Upper lobe of left lung (tissue), 6 donors: ENCODE measurements at places on chromosomes 5 and 9.

DNA sequence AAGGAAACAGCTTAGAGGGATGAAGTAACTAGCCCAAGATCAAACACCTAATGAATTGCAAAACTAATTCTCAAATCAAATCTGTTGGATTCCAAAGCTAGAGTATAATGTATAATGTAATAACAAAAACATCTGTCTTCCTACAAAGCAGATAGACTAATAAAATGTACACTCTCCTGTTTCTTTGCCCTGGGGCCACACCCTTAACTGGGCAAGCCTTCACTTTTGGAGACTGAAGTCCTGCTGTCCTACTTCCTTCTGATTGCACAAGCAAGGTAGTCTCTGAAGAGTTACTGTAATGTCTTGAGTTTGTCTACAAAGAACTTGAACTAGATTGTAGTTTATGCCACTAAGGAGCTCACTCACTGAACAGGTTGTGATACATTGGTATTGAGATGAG lies 2.5 kb downstream of the TTC1 start:
- peaks cover 30% of the 10 kb centered on the region for H3K4me1 ChIP-seq
- H3K36me3 ChIP-seq: peaks cover 5% of the 10 kb centered on the region
- no peak for DNase-seq

GRCh38 chr5:157286761-157287211 lies 20.9 kb downstream of the CYFIP2 start:
- H3K36me3 ChIP-seq: no peaks in the 10 kb centered on the region
- peak; percentile 43 for DNase-seq
- H3K4me3 ChIP-seq: no peak overlapping the region
- no peaks in the 10 kb centered on the region for H3K4me1 ChIP-seq

DNA sequence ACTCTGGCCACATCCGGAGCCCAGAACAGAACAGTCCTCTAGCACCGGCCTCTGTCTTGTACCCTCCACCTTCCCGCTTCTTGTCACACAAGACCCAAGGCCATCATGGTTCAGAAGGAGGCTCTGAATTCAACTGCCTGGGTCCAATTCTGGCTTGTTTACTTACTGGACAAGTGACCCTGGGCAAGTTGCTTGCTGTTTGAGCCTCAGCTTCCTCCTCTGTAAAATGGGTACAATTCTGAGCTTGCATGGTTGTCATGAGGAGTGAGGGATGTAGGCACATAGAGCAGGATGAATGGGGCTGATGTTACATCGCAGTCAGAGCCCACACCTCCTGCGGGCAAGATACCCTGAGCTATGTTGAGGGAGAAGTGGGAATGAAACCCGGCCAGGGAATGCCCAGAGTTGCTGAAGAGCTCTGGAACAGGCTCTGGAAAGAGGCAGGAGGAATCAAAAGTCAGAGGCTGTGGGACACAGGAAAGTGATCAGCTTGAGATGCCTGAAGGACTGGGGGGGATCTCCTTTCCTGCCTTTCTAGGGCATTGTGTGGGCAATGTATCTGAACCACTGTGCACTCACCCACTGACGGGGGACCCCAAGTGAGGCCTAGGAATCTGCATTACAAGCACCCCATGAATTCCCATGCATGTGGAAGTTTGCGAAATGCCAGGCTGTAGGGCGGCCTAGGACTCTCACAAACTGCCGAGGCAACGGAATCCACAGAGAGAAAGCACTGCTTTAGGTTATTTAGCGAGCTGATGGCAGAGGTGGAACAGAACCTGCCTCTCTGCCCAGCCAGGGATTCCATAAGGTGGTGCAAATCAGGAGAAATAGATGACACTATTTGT lies 29.4 kb upstream of the IL17B start:
- peaks cover 9% of the 10 kb centered on the region for H3K4me1 ChIP-seq
- DNase-seq: no peak
- peak overlapping the region; percentile 71 for H3K27ac ChIP-seq
- no peaks in the 10 kb centered on the region for H3K36me3 ChIP-seq
- H3K27me3 ChIP-seq: no peaks in the 10 kb centered on the region

DNA sequence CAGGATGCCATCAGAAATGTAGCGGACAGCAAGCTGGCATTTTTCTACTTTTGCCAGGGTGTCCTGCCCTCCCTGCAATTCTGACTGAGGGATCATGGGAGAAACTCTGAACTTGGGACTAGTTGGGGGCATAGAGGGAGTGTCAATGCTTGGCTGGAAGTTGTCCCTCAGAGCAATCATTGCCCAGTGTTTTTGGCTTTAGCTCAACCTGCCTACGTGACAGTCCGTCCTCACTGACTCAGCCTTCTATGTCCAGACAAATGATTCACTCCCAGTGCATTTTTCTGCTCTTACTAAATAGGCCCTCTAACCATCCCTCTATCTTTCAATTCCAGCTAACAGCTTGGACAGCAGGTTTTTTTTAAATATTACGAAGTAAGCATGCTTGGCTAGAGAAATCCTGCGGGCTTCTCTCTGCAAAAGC lies 627.4 kb downstream of the TLR4 start:
- no peak for DNase-seq
- H3K4me1 ChIP-seq: no peaks in the 10 kb centered on the region
- no peaks in the 10 kb centered on the region for H3K27me3 ChIP-seq
- H3K4me3 ChIP-seq: no peak overlapping the region
- H3K36me3 ChIP-seq: no peaks in the 10 kb centered on the region

DNA sequence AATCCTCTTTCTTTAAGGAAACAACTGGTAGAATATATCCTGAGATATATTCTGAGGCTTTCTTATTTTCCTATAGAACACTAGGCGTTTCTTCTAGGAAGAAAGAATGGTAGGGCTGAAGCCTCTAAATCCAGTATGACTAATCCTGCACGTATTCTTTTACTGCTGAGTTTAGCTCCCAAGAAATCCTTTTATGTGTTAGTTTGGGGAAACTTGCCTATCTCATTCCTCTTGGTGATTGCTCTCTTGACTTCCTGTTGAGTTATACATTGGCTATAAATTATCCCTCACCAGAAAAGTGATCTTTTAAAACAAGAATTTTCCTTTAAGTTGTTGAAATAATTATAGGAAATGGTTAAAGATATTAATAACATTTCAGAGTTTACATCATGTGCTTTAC lies 422.9 kb downstream of the TMEM161B start:
- DNase-seq: no peak
- H3K36me3 ChIP-seq: no peaks in the 10 kb centered on the region
- no peaks in the 10 kb centered on the region for H3K4me1 ChIP-seq
- H3K4me3 ChIP-seq: no peak overlapping the region

- no peaks in the 10 kb centered on the region for H3K27me3 ChIP-seq
- no peak for DNase-seq
- H3K36me3 ChIP-seq: no peaks in the 10 kb centered on the region
- no peaks in the 10 kb centered on the region for H3K4me1 ChIP-seq
- H3K27ac ChIP-seq: no peak overlapping the region
Observed at GRCh38 chr9:29865764-29866313, 2292.6 kb upstream of the C9orf72 start.

GRCh38 chr5:87732875-87733768 lies 320.4 kb upstream of the CCNH start:
- no peaks in the 10 kb centered on the region for H3K4me1 ChIP-seq
- DNase-seq: no peak
- H3K27me3 ChIP-seq: no peaks in the 10 kb centered on the region
- H3K36me3 ChIP-seq: no peaks in the 10 kb centered on the region

- DNase-seq: no peak
- no peak overlapping the region for H3K4me3 ChIP-seq
- no peaks in the 10 kb centered on the region for H3K4me1 ChIP-seq
- no peak overlapping the region for H3K27ac ChIP-seq
Observed at GRCh38 chr5:162496100-162496808, 428.7 kb downstream of the GABRG2 start.
